ENCODE measurements at places on chromosomes 2 and 18.
A peak's percentile ranks its signal among the peaks of the same experiment; 100 is the strongest.

DNA sequence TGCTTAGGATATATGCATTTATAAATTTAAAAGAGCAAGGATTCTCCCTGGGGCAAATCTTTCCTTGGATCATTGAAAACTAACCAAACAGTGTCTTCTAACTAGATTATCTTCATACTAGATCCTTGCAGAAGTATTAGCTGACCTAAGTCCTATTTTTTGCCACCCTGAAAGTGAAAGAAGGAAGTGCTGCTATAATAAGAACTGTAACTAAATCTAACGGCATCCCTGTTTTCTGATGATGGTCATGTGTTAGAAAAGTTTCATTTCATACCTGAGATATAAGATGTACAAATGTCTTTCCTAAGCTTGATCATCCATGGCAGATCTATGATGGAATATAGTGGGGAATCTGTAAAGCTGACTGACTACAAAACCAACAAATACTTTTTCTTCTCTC lies 102.7 kb downstream of the MAP2 start:
- no peak for DNase-seq

GRCh38 chr2:200377355-200378336 lies 71.2 kb downstream of the SPATS2L start:
- no peak for DNase-seq

GRCh38 chr18:51251625-51252024 lies 54.1 kb upstream of the MEX3C start:
- no peak for DNase-seq

DNA sequence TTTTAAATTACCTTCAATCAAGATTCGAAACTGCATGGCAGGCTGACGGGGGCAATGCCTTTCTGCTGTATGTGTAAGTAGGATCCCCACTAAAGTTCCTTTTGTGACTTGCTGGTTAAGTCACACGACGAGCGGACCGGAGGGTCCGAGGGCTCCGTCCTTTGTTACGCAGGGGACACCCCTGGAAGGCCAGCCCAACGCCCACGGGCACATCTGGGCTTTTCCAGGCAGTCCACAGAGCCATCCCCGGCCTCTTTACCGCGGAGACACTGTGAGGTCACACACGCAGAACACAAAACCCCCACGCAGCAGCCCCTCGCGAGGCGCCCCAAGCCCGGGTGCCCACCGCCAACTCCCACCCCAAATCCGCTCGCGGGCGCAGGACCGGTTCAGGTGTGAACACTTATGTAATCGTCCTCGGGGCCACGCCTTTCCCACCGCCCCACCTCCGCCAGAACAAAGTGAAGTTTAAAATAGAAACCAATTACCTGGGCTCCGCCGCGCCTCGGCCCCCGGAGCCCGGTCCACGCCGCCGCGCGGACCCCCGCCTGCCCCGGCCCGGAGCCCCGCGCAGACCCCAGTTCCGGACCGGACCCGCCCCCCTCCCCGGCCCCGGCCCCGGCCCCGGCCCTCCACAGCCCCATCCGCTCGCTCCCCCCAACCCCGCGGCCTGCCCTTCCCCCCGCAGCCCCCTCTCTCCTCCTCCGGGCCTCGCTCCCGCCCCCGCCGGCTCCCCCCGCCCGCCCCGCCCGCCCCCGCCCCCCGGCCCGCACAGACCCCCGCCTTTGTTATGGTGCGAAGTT lies 4.2 kb downstream of the ZNF516 start:
- DNase-seq, result peak; percentile 66

- DNase-seq, result no peak
Measured at GRCh38 chr18:11392292-11392691, 217.1 kb upstream of the SLC35G4 start.

DNA sequence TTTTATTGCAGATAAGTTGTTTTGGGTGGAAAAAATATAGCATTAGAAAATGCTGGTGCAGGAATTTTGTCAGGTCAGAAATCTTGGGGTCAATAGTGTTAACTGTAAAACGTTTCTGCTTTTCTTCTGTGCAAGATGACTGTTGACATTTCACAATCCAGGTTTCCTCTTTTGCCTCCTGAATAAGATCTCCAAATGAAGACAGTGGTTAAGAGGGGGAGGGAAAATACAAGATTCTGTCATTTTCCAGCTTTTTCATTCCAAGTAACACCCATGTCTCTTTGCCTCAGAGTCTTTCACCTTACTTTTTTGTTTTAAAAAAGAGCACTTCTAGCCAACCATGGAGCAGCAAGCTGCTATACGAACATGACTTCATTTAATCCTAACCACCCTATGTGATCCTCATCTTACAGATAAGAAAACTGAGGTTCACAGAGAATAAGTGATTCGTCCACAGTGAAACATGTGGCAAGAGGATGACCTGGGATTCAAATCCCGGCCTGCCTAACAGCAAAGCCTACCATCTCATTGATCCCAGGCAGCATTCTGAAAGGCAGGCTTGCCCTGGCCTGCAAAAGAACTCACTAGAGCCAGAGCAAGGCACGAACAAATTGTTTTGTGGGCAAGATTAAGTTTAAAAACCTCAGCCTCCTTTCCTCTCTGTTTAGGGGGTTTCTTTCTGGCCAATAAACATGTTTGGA lies 3.0 kb downstream of the PLEK start:
- no peak for DNase-seq

GRCh38 chr2:120984452-120985173 lies 248.9 kb downstream of the GLI2 start:
- no peak for DNase-seq

GRCh38 chr2:100248044-100248330 lies 74.3 kb downstream of the LONRF2 start:
- no peak for DNase-seq

GRCh38 chr2:39849064-39849463 lies 70.0 kb upstream of the THUMPD2 start:
- DNase-seq, result no peak

DNA sequence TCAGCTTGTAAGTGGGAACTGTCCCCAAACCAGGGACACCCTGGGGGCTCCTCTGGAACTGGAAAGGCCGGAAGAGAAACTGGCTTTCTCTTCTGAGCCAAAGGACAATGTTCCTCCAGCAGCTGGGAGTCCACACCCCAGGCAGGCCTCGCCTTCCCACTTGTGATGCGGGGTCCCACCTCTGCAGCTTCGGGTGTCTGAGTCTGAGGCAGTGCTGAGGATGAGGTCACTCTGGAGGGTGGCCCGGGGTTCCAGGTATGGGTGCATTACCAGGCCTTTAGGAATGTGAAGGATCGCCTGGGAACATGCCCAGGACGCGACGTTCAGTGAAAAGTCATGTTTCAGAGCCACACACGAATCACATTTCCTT lies 18.2 kb upstream of the BOK start:
- no peak for DNase-seq

DNA sequence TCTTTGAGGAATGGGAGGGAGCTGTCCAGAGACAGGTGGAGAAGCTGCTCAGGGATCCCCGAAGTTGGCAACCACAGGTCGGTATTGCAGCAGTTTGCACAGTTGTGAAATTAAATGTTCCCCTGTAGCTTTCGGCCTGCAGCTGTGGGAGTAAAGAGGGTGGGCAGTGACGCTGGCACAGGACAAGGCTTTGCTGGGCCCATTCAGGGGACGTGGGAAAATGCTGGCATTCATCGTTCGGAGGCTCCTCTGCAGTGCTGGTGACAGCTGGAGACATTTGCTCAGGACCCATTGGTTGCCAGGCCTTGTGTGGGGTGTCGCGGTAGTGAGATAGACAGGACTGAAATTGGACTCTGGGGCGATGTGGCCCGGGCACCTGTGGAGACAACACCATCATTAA lies 173.7 kb downstream of the MYCN start:
- DNase-seq, result peak; percentile 73

- no peak for DNase-seq
Measured at GRCh38 chr2:219266886-219267285, 12.3 kb upstream of the DNAJB2 start.

- DNase-seq, result no peak
Measured at GRCh38 chr2:3756306-3756705, 52.9 kb downstream of the DCDC2C start.

DNA sequence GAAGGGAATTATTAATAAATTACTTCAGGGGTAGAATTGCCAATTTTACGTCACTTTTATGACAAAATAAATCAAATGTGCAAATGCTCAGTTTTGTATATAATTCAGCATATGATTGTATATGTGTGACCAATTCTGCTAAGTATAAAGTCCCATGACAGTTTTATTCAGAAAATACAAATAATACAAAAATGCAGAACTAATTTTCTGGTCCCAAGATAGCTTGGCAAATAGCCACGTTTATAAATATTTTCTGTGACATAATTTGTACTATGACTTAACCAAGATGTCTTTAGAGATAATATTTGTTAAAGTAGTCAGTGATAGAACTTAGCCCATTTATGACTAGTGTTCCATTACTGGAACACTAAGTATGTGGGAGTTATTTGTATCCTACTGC lies 24.2 kb upstream of the CAB39 start:
- no peak for DNase-seq

GRCh38 chr2:16321872-16322271 lies 343.8 kb downstream of the CYRIA start:
- no peak for DNase-seq

DNA sequence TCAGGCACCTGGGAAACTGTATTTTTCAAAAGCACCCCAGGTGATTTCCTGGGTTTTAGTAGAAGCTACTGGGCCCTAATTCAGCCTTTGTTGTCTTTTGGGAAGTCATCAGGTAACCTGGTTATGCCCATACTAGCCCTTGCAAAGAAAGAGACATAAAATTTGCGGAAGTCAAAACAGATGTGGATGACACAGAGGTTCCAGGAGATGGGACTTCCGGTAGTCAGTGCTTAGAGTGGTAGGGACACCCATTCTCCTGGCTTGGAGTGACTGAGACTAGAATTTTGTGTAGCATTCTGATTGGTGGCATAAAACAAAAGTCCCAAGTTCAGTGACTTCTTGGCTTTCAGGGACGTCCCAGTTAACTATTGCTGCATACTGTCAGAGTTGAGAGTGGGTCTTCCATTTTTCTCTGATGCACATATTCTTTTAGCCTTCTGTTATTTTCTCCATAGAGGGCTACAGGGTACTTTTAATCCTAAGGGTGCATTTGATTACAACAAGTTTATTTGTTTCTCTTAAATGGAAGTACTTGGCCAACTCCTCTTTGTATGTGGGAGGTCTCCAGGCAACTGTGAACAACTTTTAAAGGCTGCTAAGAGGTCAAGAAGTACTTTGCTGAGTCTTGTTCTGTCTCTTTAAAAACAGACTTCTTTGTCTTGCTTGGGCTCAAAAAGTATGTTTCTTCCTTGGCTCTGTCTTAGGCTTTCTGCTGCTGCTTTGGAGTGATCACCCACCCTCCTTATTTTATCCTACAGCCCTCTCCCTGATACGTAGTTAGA lies 8.8 kb downstream of the NAB1 start:
- DNase-seq, result no peak

GRCh38 chr2:729376-729861 lies 52.2 kb upstream of the TMEM18 start:
- DNase-seq, result no peak

GRCh38 chr2:239811111-239811781 lies 213.9 kb downstream of the NDUFA10 start:
- DNase-seq, result peak; percentile 79

DNA sequence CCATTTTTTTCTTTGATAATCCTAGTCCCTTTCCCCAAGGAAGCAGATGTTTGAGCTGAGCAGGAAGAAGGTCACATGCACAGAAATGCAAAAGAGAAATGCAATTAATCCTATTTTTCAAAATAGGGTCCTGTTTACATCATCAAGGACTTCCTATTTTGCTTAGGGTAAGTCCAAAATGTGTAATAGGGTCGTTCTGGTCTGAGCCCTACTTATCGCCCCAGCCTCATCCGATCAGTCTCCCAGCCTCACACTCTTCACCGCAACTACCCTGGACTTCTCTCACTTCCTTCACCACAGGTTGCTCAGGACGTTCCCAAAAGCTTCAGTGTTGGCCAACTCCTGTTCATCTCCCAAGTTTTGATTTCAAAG lies 32.8 kb downstream of the FOSL2 start:
- DNase-seq, result no peak

DNA sequence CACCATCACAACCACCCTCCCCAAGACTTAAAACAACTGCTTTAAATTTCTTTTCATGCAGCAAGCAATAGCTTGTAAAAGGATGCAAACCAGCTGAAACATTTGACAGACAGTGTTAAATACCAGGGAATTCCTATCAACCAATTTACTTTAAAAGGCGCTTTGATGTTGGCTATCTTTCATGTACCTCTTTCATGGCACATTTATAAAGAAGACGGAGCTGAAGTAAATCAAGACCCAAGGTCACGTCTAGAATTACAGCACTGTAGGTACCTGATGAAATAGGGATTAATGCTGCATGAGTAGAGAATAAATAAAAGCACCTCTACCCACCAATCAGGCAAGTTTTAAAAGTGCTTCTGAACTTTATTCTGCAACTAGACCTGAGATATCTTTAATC lies 78.9 kb downstream of the SRBD1 start:
- DNase-seq, result no peak

DNA sequence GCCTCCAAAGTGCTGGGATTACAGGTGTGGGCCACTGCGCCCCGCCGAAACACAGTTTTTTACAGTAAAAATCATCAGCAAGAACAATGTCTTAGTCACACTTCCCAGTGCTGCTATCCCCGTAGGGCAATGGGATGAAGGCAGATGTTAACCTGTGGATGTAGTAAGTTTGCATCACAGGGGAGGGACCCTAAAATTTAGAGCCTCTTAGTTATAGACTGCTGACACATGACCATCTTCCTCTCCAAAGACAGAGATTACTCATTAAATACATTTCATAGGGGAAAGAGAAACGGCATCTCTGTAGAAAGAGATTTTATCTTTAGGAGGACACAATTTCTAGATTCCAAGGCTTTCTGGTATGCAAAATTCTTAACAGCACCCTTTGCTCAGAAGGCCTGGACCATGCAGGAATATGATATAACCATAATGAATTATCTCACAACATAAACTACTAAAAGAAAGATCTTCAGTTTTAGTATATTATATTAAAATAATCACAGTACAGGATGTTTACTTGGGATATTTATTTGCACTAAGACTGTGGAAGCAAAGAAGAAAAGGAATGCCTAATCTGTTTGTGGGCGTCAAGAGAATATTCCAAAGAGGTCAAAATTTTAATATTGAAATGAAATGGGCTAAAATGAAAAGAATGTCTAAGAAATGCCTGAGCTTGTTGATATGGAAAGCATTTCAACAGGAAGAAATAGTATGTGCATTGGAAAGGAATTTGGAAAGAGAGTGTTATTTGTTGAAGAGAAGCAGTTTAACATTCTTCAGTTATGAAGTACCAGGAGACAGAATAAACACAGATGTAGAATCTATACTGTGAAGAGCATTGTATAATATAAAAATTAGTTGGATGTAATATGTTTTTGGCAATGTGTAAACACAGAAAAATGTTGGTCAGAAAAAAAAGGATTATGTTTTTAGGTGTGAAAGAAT lies 1228.3 kb upstream of the CHAC2 start:
- DNase-seq, result no peak

DNA sequence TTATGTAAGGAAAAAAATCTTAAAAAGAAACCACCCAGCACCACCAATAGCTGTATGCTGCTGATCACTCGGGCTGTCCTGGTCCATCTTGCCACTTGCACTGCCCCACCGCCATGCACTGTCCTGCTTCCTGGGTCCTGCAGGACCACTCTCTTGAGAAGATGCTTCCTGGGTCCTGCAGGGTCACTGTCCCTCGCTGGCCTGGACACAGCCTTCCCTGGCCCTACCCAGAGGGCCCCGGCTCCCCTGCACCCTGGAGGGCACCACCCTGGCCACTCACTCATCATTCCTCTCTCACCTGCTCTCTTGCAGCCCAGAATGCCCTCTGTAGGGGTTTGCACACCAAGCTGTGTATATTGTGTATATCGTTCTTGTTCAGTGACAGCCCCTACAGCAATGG lies 2.4 kb upstream of the OTOS start:
- DNase-seq, result no peak
